ENCODE measurements at places on chromosomes 2 and 18.

- no peak for DNase-seq
Observed at GRCh38 chr2:143255086-143255485, 125.9 kb downstream of the ARHGAP15 start.

DNA sequence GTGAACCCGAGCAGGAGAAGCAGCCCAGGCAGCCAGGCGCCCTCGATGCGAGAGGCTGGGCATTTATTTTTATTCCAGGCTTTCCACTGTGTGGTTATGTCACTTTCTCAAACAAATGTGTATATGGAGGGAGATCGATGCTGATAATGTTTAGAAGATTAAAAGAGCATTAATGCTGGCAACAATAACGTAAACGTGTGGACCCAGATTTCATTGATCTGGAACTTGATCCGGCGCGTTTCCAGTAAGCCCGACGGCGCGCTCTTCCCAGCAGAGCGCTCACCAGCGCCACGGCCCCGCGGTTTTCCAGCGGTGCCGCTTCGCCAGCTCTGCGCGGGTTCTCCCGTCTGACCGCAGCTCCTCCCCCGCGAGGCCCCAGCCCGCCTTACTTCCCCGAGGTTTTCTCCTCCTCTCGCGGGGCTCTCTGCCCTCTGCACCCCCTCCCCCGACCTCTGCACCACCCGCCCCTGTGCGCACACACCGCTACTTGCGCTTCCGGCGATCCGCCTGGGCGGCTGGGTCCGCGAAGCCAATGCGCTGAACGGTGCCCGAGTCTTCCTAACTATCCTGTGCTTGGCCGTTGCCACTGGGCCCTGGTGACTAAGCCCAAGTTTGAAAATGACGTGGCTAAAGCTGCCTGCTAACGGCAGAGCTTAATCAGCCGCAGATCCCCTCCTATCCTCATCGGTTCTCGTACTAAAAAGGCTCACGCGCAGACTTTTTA is 6.1 kb downstream of the ONECUT2 start:
- no peak for DNase-seq

DNA sequence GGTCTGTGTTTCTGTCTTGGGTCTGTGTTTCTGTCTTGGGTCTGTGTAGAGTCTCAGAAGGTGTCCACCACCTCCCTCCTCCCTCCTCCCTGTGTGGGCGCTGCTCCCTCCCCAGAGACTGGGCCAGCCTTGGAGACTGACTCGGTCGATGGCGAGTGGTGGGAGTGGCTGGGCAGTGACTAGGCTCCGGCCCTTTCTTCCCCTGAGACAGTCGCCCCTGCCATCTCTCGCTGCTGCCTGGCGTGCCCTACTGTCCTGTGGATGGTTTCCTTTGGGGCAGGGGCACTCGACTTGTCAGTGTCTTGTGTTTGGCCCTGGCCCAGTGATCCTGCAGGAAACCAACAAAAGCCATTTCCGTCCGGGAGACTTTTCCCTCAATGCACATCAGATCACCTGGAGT is 215.8 kb downstream of the NDUFA10 start:
- no peak for DNase-seq

DNA sequence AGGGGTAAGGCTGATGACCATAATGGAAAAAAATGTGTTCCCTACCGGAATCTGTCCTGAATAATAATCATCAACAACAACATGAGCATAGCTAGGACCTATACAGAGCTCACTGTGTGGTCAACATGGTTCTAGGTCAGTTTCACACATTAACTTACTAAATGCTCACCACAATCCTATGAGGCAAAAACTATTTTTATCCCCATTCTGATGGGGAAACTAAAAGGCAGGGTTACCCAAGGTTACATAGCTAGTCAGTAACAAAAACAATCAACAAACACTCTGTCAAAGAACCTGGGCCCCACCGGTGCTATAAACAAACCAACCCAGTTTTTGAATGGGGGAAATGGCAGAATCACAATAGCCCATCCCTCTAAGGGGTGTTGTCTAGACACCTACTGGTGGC is 40.1 kb downstream of the AOX1 start:
- DNase-seq: no peak

DNA sequence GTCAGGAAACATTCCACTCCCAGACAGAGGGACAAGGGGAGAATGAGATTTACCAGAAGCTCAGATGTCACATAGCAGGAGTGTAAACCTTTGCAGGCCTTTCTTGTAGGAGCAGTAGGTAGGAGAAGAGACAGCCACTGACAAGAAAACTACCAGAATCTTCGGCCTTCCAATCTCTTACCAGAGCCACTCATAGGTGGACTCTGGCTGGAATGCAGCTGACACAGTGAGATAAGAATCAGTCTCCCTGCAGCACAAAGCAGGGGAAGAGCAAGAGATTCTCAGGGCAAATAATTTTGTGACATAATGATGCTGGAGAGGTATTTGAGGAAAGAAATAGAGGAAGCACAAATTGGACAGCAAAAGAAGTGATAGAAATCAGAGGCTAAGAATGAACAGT is 1534.5 kb downstream of the DPP10 start:
- DNase-seq: no peak

DNA sequence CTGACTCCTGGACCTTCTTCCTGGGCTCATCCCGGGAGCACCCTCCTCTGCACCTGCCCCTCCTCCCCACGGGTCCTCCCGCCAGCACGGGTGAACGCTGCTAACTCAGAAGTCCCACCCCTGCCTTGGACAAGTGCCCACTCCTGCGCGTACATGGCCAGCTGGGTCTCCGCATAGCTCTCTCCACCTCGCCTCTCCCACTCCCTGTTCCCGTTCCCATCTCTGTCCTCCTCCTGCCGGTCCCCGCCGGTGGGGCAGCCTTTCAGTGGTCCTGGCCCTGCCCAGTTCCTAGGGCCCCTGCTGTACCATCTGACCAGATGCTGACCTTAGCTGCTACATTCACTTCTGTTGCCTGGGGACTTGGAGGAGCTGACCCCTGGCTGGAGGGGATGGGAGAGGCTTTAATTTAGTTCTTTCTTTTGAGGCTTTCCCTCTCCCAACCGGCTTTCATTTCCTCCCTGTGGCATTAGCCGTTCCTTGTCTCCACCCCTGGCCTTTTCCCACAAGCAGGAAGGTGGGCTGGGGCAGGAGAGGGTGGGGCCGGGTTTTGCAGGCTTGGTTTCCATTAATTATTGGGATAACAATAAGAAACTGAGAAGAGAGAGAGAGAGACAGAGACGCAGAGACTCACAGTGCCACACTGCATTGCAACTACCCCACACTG is 136.1 kb downstream of the SH3BP4 start:
- no peak for DNase-seq

- DNase-seq: no peak
Observed at GRCh38 chr2:149365931-149366583, 35.7 kb downstream of the LYPD6 start.

DNA sequence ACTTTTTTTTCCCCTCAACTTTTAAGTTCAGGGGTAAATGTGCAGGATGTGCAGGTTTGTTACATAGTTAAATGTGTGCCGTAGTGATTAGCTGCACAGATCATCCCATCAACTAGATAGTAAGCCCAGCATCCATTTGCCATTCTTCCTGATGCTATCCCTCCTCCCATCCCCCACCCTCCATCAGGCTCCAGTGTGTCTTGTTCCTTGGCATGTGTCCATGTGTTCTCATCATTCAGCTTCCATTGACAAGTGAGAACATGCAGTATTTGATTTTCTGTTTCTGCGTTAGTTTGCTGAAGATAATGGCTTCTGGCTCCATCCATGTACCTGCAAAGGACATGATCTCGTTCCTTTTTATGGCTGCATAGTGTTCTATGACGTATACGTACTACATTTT is 47.2 kb upstream of the STON1 start:
- no peak for DNase-seq

- no peak for DNase-seq
Observed at GRCh38 chr2:96890252-96890651, 20.4 kb upstream of the SEMA4C start.

DNA sequence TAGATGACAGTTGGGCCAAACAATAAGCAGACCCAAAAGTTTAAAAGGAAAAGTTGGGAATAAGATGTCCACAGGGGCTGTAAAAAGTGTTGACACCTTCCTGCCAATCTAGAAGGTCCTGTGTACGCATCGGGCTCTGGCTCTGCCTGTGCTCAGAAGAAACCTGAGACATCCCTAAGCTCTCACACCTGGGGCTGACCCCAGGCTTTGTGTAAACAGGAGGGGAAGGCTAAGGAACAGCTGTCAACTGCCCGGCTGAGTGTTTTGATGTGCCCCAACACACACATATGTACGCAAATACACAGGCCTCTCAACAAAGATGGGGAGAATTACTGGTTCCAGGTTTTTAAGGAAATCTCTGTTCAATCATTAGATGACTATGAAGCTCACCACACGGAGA is 59.5 kb downstream of the TMEM131 start:
- DNase-seq: no peak

- no peak for DNase-seq
Observed at GRCh38 chr18:37564711-37565100, 892 bp downstream of the CELF4 start.

GRCh38 chr2:113829761-113830160 is 60.1 kb upstream of the ACTR3 start:
- DNase-seq: no peak

- DNase-seq: peak; percentile 52
Observed at GRCh38 chr18:13464432-13465123, 246.0 kb downstream of the LDLRAD4 start.

GRCh38 chr18:77448046-77448445 is 198.4 kb downstream of the GALR1 start:
- DNase-seq: no peak
